Activated naive CD4-positive, alpha-beta T cell treated with anti-CD3 and anti-CD28 coated beads, Interleukin-2, amount 50 U/mL, for 72 hours (primary cell): ENCODE measurements at places on chromosomes 13 and 19.

DNA sequence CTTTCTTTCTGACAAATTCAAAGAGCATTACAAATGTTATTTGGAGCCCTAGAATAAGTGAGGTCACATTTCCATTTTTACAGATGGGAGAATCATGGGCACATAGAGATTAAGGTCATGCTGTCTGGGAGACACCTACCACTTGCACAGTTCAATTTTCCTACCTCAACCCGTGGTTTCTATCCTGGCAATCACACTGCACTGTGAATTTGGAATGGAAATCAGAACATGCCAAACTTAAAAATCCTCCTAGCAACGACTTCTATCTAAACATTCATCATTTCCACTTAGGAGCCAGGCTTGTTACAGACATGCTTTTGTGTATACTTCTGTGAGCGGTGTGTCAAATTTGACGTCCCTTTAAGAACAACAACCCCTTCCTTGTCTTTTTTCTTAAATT lies 251.5 kb downstream of the DNAJC15 start:
- DNase-seq = no peak

- DNase-seq = no peak
Observed at GRCh38 chr19:14471436-14472187, 3.5 kb downstream of the PTGER1 start.

DNA sequence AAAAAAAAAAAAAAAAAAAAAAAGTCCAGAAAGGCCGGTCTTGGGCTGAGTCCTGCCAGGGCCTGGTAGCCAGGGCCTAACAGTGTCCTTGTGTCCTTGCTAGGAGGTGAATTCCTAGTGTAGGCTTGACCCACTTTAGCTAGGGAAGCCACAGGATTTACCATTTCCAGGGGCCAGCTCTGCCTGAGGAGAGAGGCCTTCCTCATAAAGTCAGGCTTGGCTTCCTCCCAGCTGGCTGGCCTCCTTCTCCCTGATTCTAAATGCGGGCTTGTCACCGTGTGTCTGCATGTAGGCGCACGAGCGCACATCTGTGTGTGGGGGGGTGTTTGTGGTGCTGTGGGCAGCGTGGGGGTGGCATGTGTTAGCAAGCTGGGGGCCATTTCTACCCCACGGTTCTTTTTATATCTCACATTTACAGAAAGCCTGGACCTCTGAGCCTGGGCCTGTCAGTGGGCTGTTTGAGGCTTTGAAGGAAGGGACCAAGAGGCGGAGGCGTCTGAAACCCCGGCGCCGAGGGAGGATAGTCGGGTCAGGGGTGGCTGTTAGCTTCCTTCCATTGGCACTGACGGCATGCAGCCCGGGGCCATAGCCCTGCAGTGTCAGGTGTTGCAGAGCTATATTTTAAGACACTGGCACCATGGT lies 31.7 kb downstream of the IER2 start:
- no peak for DNase-seq

GRCh38 chr13:94140511-94140910 lies 339.0 kb downstream of the DCT start:
- DNase-seq = no peak

- DNase-seq = no peak
Observed at GRCh38 chr19:38293281-38293680, 10.8 kb upstream of the C19orf33 start.

DNA sequence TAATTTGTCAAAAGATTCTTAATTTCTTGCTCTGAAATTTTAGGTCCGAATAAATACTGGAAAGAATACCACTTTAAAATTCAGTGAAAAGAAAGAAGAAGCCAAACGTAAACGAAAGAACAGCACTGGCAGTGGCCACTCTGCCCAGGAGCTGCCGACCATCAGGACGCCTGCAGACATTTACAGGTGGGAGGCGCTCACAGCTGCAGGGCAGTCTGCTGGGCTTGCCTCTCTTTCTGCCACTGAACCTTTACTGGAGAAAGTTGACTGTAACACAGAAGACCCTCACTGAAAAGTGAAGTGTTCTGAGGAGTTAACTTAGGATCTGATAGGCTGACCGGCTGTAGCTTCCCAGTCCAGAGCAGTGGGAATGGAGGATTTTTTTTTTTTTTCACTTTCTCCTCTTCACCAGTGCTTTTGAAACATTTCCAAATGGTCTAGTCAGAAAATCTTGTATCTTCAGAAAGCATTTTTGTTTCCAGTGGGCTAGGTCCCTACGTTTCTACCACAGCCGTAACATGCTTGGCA lies 69.1 kb downstream of the URI1 start:
- no peak for DNase-seq

GRCh38 chr19:13781547-13781946 lies 7.3 kb downstream of the C19orf53 start:
- no peak for DNase-seq

DNA sequence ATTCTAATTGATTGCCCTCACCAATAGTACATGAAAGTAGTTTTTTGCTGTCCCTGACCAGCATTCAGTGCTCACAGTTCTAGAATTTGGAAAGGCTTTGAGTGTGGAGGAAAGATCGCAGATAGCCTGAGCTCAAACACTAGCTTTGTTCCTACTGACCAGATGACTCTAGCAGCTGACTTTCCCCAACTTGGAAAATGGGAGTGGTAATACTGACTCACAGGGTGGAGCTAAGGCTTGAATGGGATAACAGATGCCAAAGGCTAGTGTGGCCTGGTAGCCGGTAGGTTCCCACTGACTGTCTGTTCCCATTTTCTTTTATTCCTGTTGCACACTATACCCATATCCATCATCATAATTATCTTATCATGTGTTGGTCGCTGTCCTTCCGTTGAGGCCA lies 3.7 kb downstream of the ZSCAN22 start:
- DNase-seq = no peak

- DNase-seq = no peak
Observed at GRCh38 chr13:73767191-73767741, 366.9 kb downstream of the KLF12 start.

GRCh38 chr19:44682807-44683206 lies 11.5 kb downstream of the CEACAM19 start:
- DNase-seq = no peak

DNA sequence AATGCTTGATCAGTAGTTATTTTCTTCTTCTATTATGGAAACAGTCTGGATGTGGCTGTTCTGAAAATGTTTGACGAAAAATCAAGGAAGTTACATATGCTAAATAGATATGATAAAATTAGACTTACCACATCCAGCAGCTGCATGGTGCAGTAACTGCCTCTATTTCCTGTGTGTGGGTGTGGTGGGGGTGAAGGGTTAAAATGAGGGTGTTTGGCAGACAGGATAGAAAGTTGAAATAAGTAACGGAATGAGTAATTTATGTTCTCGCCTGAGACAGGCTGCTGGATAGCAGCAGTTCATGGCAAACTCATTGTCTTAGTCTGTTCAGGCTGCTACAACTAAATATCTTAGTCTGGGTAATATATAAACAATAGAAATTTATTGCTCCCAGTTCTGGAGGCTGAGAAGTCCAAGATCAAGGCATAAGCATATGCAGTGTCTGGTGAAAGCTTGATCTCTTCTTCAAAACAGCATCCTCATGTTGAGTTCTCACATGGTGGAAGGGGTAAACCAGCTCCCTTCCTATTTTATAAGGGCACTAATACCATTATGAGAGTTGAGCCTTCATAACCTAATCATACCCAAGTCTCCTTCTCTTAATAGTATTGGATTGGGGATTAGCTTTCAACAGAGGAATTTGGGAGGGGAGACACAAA lies 1248.9 kb downstream of the SLITRK5 start:
- peak; percentile 15 for DNase-seq

GRCh38 chr13:28237944-28238343 lies 99.6 kb downstream of the PAN3 start:
- no peak for DNase-seq

DNA sequence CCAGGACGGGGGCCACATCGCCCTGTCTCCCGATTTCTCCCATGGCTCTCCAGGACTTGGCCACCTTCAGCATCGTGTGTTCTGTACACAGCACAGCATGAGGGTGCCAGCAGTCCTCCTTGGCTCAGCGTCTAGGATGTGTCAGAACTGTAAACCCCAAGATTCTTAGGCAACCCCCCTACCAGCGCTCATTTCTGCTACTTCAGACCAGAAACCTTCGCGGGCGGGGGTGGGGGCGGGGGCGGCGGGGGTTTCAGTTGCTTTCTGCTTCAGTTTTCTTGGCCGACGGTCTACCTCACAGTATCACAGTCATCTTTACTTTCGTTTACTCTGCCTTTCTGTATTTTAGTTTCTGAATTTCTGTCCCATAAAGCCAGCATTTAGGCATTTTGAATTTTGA lies 82.4 kb downstream of the GGACT start:
- DNase-seq = no peak

- DNase-seq = no peak
Observed at GRCh38 chr13:25268561-25268960, 18.7 kb downstream of the MTMR6 start.

DNA sequence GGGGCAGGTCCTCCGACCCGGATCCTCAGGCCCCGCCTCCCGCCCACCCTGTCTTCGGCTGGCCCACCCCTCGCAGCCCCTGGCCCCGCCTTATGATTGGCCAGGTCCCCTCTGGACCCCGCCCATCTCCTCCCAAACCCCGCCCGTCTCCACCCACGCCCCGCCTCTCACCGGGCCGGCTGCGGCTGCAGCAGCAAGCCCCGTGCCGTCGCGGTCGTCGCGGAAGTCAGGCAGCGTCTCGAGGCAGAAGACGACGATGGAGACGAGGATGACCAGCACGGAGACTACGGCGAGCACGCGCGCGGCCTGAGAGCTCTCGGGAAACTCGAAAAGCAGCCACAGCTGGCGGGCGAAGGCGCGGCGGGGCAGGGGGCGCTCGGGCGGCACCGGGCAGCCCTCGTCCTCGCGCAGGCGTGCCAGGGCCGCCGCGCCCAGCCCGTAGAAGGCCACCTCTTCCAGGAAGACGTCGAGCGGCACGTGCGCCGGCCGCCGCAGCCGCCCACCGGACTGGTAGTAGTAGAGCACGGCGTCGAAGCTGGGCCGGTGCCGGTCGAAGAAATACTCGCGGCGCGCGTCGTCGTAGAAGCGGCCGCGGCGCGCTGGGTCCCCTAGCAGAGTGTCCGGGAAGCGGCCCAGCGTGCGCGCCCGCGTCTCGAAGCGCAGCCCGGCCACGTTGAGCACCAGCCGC lies 495 bp downstream of the KCNA7 start:
- DNase-seq = no peak

DNA sequence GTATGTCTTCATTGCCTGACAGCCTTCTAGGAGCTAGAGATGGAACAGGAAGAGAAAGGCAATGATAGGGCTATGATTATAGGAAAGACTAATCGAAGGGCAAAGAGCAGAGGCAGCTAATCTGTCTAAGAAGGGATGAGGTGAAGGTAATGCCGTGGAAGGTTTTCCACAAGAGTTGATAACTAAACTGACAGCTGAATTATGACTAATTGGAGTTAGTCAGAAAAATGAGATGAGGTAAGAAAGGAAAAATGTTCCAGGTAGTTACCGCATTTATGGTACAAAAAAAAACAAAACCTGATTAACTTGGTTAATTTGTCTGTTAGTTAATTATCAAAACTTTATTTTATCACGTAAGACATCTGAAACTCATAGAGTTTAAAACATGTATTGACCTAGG lies 260.3 kb downstream of the SLITRK6 start:
- no peak for DNase-seq
